Progenitor cell of endocrine pancreas (in vitro differentiated cells): ENCODE measurements at places on chromosomes 3 and 15.

- H3K4me3 ChIP-seq, result no peak overlapping the region
- H3K4me1 ChIP-seq, result peaks cover 9% of the 10 kb centered on the region
- H3K36me3 ChIP-seq, result peaks cover 6% of the 10 kb centered on the region
- H3K27me3 ChIP-seq, result no peaks in the 10 kb centered on the region
Measured at GRCh38 chr15:64558460-64559179, 98.2 kb downstream of the ZNF609 start.

DNA sequence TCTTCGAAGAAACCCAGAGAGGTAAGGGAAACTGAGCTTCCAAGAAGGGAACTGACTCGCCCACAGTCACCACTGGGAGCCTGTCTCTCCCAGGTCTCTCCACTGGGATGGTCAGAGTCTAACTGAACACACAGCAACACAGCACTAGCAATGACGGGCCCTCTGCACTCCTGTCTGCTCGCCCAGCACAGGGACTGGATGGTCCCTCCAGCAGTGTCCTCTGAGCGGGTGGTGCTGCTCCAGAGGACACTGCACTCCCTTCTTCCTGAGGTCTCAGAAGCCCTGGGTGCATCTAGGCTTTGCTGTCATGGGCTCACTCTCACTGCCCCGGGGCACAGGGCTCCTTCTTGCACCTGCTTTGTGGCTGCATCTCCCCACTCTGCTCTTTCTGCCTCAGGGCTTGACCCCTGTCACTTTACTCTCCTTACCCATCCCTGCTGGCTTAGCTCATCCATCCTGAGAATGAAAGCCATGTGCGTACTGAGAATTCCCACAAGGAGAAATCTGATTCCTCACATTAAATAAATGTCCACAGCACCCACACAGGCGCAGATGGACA, 356.6 kb downstream of the GABRG3 start:
- no peak overlapping the region for H3K27ac ChIP-seq
- H3K27me3 ChIP-seq, result no peaks in the 10 kb centered on the region
- no peaks in the 10 kb centered on the region for H3K4me1 ChIP-seq
- no peak for DNase-seq
- no peak overlapping the region for H3K4me3 ChIP-seq
- H3K36me3 ChIP-seq, result no peaks in the 10 kb centered on the region

GRCh38 chr3:13141183-13141582, 68.0 kb upstream of the IQSEC1 start:
- no peak overlapping the region for H3K4me3 ChIP-seq
- peaks cover 7% of the 10 kb centered on the region for H3K27me3 ChIP-seq
- H3K4me1 ChIP-seq, result no peaks in the 10 kb centered on the region
- H3K36me3 ChIP-seq, result no peaks in the 10 kb centered on the region

DNA sequence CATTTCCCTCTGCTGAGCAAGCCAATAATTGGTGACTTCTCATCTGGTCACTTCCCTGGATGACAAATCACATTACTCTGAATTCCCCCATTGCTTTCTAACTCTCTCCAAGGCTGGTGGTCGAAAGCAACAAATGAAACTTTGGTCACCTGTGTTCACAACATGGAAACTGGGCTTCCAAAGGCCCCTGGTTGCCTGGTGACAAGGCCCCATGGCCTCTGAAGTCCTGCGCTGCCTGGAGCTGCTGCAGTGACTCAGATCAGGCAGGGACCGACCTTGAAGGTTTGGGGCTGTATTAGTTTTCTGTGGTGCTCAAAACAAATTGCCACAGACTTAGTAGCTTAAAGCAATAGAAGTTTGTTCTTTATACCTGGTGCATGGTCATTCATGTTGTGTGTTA, 345.3 kb downstream of the WDR72 start:
- H3K27ac ChIP-seq, result no peak overlapping the region
- H3K27me3 ChIP-seq, result no peaks in the 10 kb centered on the region
- peaks cover 18% of the 10 kb centered on the region for H3K4me1 ChIP-seq
- no peaks in the 10 kb centered on the region for H3K36me3 ChIP-seq

DNA sequence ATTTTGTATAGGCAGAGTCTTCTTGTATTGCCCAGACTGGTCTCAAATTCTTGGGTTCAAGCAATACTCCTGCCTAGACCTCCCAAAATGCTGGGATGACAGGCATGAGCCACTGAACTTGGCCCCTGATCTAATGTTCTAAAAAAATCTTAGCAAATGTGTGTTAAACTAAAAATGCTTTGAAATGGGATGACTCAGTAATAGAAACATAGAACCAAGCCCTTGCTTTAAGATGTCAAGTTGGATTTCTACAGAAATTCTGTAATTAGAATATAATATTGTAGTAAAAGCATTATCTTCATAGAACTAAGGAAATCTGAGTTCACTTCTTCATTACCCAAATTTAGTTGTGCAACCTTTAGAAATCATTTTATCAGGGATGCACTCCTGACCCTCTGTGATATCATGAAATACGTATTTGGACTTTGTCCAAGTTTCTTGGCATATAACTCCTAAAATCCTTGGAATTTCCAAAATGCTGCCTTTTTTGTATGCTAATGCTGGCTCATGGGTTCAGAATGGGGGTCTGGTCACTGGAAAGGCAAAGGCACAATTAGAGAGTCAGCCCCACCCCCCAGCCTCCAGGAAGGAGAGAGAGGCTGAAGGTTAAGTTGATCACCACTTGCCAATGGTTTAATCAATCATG, 217.3 kb downstream of the TP63 start:
- no peak overlapping the region for H3K27ac ChIP-seq
- H3K36me3 ChIP-seq, result no peaks in the 10 kb centered on the region
- H3K4me1 ChIP-seq, result peaks cover 4% of the 10 kb centered on the region
- H3K27me3 ChIP-seq, result peaks cover 27% of the 10 kb centered on the region
- no peak for DNase-seq

- no peaks in the 10 kb centered on the region for H3K27me3 ChIP-seq
- H3K4me1 ChIP-seq, result no peaks in the 10 kb centered on the region
- H3K4me3 ChIP-seq, result no peak overlapping the region
- DNase-seq, result no peak
- H3K36me3 ChIP-seq, result peaks cover 8% of the 10 kb centered on the region
- H3K27ac ChIP-seq, result no peak overlapping the region
Measured at GRCh38 chr3:8899876-8900460, 63.3 kb downstream of the RAD18 start.

DNA sequence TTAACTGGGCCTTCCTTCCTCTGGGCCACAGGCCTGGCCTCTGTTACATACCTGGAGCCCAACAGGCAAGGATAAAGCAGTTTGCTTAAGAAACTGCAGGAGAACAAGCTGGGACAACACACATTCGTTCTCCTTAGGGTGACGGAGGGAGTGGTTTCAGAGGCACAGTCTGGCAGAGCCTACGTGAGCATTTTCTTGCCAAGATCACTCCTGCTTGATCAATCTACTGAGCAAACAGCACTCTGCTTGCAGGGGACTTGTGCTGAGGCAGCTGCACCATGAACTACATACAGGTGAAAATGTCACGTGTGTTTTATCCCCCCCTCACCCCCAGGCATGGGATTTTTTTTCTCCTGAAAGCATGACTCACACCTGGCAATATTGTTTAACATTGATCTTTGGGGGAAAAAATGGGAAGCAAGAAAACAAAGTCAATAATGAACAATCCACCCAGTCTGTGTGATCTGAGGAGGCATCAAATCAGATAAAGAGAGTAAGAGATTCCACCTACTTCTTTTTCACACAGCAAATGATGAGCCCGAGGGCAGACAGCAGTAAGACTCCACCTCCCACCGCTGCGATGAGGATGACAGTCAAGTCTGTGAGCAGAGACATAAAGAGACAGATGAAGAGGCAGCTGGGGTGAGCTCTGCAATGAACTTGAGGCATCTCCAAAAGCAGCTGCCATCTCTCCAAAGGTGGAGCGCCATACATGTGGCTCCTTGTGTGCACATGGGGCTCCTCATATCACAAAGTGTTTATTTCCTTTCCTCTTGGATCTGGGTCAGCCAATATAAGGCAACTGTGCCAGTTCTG, 57.4 kb downstream of the CDCP1 start:
- peaks cover 22% of the 10 kb centered on the region for H3K4me1 ChIP-seq
- H3K36me3 ChIP-seq, result peaks cover 10% of the 10 kb centered on the region
- no peaks in the 10 kb centered on the region for H3K27me3 ChIP-seq
